Fibroblast of the aortic adventitia (primary cell): ENCODE measurements at places on chromosomes 4 and X. TPM values are rescaled to one million over a fixed set of nuclear protein-coding genes. Genes with fewer than 3 reads are reported as not detected.

SLAIN2 gene
- total RNA-seq: 9.6 and 93.5 TPM in 2 replicates

GRIA3 gene
- total RNA-seq: 9.7 and 10.1 TPM in 2 replicates

DNA sequence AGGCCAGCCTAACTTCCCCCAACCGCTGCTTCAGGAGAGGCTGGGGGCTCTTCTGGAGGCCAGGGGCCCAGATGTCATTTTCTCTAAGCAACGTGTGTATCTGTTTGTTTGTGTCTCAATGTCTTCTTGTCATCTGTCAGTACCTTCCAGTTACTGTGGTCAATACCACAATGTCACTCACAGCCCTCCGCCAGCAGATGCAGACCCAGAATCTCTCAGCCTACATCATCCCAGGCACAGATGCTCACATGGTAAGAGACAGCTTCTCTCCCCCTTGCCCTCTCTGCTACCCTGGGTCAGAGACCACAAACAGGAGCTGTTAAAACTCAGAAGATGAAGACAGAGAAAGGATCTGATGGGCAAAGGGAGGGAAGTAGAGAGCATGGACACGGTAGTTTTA is 5.0 kb downstream of the XPNPEP2 start:
- DNase-seq: no peak

MAGEC2 gene
- 0.09 TPM in 1 of 2 replicates, not detected in the other for total RNA-seq

- DNase-seq: no peak
Measured at GRCh38 chr4:102311407-102311806, 33.9 kb downstream of the SLC39A8 start.

DNA sequence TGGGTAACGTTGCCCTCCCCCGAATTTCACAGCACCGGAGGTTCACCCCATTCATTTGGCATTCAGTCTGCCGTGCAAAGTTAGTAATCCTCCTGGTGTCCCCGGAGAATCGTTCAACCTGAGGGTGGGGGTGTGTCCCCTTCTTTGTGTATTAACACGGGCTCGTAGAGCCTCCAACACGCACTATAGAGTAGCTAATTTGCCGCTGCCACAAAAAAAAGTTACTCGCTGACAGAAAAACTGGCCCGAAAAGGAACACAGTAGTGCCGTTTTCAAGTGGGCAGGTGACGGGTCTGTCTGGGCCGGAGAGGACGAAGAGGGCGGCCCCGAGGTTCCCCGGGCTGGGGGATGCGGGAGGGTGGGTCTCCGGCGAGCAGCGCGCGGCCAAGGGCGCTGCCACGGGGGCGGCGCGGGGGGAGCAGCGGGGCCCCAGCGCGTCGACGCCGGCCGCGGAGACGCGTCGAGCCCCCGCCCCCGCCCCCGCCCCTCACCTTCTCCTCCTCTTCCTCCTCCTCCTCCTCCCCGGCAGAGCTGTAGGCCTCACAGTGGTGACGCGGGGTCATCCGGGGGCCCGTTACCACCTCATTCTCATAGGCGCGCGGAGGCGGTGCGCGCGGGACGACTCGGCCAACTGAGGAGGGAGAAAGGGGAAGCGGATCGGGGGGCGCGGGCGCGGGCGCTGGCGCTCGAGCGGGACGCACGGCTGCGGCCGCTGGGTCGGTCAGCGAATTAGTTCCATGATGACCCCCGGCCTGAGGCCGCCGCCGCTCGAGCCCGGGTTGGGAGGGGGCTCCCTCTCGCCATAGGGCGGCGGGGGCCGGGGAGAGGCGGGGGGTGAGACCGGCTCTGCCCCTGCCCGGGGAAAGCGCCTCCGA is 571 bp downstream of the CCNI start:
- DNase-seq: peak; percentile 55

DNA sequence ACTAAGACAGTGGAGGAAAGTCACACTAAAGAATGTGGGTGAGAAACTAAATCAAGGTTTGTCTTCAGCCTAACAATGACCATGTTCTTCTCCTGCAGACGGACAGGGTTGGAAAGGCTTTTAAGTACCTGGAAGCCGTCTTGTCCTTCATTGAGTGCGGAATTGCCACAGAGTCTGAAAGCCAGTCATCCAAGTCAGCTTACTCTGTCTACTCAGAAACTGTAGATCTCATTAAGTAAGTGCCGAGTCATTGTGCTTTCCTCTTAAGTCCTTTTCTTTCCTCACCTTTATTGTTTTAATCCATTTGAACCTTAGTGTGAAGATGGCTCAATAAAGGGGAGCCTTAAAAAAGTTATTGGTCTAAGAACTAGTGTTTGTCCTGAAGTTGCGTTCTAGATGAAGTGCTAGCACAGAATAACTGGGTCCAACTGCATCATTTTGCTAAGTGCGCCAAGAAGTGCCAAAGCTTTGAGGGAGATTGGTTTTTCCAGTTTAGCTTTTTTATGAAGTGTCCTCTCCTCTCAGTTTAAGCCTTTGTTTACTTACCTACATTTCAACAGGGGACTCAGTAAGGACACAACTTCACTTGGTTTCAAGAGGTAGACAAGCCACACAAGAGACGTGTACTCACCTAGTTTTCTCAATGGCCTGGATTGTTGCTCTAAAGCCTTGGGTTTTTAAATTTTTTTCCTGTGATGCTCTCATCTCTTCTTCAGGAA is 89.3 kb downstream of the KLHL8 start:
- no peak for DNase-seq

GRCh38 chr4:114780205-114780604 is 181.6 kb downstream of the UGT8 start:
- no peak for DNase-seq

GRCh38 chr4:168588916-168589531 is 92.2 kb downstream of the PALLD start:
- peak; percentile 76 for DNase-seq

GRCh38 chr4:119032921-119033685 is 102.5 kb upstream of the MYOZ2 start:
- no peak for DNase-seq

- no peak for DNase-seq
Measured at GRCh38 chr4:83093060-83093640, 21.4 kb downstream of the PLAC8 start.

HHIP gene
- total RNA-seq: 3.8 and 16.0 TPM in 2 replicates

ARHGEF6 gene
- total RNA-seq: 8.2 and 10.0 TPM in 2 replicates
